ENCODE measurements at places on chromosomes 3 and 15.
A peak's percentile ranks its signal among the peaks of the same experiment; 100 is the strongest.

- DNase-seq: no peak
Observed at GRCh38 chr3:13544293-13544831, 4.6 kb upstream of the FBLN2 start.

- no peak for DNase-seq
Observed at GRCh38 chr3:18284716-18285115, 140.4 kb downstream of the SATB1 start.

DNA sequence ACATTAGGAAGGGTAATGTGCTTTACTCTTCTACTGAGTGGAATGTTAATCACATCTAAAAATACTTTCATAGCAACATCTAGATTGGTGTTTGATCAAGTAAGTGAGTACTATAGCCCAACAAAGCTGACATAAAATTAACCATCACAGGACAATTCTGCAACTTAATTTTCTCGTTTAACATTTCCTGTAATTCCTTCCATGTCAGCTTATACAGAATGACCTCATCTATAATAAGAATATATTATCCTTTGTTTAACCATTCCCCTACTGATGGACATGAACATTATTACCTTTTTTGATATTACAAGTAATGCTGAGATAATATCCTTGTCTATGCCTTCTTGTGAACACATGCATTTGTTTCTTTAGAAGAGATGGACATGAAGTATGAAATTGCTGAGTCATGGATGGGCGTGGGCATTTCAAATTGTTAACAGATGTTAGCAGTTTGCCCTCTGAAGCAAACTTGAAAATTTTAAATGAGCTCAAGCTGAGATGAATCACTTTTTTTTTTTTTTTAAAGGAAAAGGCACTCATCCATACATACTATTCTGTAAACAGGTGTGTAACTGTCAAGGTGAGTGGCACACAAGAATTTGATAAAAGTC is 85.1 kb downstream of the OXNAD1 start:
- DNase-seq: no peak

- no peak for DNase-seq
Observed at GRCh38 chr3:160434071-160434470, 15.5 kb downstream of the TRIM59 start.

GRCh38 chr15:70098153-70098460 is 390 bp upstream of the TLE3 start:
- DNase-seq: no peak

DNA sequence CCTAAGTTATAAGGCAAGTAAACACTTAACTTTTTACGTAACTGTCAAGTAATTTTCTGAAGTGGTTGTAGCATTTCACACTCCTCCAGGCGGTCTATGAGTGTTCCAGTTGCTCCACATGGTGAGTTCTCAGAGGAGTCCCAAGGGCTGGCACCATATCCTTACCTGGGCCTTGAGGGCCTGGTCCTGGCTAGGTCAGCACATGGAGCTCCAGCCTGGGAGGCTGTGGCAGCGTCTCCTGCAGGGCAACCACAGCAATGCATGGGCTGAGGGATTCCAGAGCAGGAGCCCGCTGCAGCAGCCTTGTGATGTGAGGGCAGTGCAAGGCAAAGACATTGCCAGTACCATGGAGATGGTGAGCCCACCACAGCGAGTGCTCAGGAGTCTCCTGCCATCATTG is 32.2 kb upstream of the LYZL4 start:
- no peak for DNase-seq

GRCh38 chr3:166304584-166304983 is 467.4 kb upstream of the BCHE start:
- DNase-seq: no peak

DNA sequence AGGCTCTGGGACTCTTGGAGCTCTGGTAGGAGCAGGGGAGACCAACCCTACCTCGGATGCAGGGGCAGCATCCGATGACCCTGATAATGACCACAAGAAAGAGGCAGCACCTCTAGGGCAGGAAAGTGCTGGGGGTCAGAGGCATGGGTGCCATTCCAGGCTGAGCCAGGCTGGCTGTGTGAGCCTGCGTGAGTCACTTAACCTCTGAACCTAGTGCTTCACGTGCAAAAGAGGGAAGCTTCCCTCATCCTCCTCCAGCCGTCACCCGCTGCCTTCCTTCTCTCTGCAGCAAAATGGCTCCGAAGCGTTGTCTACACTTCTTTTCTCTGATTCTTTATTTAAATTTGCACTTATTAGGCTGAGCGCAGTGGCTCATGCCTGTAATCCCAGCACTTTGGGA is 35.5 kb downstream of the ZDHHC19 start:
- no peak for DNase-seq

DNA sequence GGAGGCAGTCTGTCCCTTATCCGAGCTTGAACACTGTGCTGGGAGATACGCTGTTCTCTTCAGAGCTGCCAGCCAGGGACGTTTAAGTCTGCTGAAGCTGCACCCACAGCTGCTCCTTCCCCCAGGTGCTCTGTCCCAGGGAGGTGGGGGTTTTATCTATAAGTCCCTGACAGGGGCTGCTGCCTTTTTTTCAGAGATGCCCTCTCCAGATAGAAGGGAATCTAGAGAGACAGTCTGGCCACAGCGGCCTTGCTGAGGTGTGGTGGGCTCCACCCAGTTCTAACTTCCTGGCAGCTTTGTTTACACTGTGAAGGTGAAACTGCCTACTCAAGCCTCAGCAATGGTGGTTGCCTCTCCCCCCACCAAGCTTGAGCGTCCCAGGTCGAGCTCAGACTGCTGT is 319.9 kb upstream of the GRM7 start:
- DNase-seq: no peak

DNA sequence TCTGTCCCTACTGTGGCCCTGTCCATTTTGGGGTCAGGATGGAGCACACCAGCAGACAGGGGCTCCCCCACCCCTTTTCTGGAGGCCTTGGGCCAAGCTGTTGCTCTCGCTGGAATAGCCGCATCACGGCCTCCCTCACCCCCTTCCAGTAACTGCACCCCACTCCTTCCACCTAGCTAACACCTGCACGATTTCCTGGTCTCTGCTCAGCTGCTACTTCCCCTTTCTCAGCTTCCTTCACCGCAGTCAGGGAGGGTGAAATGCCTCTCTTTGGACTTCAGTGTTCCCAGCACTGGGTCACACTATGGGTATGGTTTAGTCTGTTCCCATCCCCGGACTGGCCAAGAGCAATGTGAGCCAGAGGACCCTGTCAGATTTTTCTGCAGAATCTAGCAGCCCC is 400.2 kb downstream of the MCTP2 start:
- no peak for DNase-seq

DNA sequence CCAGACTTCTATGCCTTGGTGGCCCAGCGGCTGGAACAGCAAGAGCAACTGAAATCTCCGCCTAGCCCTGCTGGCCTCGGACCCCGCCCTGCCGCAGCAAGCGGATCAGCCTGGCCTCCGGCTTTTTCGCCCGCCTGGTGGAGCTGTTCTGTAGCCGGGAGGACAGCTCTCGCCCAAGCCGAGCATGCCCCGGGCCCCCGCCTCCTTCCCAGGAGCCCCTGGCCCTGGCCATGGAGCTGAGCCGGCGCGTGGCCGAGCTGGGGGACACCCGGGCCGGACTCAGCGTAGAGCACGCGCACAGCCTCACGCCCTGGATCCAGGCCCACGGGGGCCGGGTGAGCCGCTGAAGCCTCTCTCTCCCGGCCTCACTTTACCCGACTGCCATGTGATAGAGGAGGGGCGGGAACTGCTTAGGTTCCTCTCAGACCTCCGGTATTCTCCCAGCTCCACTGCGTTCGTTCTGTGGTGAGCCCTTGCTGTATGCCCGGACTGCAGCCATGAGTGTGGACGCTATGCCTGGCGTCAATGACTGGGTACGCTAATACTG is 24.1 kb upstream of the MRPL3 start:
- peak; percentile 12 for DNase-seq

GRCh38 chr3:102332205-102332604 is 102.6 kb upstream of the ZPLD1 start:
- no peak for DNase-seq

DNA sequence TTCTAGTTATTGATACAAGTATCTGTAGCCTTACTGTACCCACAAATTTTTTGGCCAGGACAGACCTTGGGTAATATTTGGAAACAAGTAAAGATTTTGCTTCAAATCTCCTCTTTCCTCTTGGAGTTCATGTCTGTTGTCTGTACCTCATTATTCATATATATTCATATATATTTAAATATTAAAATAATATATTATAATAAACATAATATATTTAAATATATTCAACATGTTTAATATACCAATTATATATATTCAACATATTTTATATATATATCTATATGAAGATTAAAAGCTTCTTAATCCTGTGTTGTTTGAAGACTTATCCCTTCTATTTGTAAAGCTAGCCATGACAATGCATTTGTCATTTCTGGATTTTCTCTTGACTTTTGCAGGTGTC is 38.1 kb downstream of the ZIC1 start:
- no peak for DNase-seq

DNA sequence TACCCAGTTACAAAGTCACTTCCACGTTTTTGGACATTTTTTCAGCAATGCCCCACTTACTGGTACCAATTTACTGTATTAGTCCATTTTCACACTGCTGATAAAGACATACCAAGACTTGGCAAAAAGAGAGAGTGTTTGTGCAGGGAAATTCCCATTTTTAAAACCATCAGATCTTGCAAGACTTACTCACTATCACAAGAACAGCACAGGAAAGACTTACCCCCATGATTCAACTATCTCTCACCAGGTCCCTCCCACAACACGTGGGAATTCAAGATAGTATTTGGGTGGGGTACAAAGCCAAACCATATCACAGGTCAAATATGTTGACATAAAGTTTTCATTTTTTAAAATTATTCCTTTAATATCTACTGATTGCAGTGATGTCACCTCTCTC is 16.2 kb upstream of the ABI3BP start:
- DNase-seq: no peak

- no peak for DNase-seq
Observed at GRCh38 chr3:153595186-153595815, 433.3 kb downstream of the RAP2B start.

DNA sequence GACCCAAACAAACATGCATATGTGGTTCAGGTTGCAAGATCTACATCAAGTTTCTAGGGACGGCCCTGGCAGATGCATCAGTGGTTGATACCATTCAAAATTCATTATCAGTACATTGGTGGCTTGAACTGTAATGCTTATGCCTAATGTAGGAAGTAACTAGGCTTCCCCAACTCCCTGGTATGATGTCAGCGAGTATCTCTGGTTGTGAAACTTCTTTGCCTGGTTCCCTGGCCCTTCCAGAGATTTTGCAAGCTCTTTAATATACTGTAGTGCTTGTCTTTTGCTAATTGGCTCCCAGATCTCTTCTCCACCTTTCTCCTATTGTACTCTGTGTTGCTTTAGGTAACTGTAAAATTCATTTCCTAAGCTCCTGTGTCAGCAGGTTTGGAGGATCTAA is 114.8 kb upstream of the RARB start:
- no peak for DNase-seq

- DNase-seq: no peak
Observed at GRCh38 chr15:35986191-35986721, 440.3 kb upstream of the DPH6 start.

- no peak for DNase-seq
Observed at GRCh38 chr15:91429973-91430372, 329.9 kb downstream of the SV2B start.

- no peak for DNase-seq
Observed at GRCh38 chr3:9193633-9194195, 55.7 kb downstream of the SRGAP3 start.

DNA sequence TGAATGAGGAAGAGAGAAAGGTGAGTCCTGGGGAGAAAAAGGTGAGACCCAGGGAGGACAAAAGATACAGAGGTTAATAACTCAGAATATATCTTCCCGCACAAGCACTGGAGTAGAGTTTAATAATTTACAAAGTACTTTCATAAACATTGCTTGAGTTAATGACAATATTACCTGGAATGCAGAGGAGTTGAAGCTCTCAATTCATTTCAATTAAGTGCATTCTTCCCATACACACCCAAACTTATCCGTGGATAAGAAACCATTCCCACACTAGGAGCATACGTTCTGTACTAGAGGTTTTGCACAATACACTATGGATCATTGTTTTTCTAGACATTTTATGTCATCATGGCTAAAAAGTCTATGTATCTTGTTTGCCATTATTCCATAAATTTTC is 23.3 kb upstream of the KNG1 start:
- DNase-seq: no peak

- DNase-seq: no peak
Observed at GRCh38 chr3:119809249-119810017, 27.5 kb downstream of the NR1I2 start.

DNA sequence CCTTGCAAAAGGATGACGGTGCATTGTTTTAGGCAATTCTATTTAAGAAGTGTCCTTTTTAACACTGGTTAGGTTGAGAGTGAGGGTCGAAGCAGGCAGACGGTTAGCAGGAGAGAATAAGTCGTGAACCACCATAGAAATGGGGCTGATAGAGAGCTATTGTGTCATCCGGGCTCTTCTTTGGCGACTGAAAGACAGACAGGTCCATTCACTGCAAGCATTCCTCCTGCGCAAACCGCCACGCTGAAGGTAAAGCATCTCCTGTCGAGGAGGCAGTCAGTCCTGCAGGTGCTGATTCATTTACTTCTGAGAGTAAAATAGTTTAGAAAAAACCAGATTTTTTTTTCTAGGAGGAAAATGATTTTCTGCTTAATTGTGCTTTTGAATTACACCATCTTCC is 1002.8 kb upstream of the NR2F2 start:
- no peak for DNase-seq

GRCh38 chr3:41141433-41142167 is 57.7 kb upstream of the CTNNB1 start:
- no peak for DNase-seq

GRCh38 chr3:39125841-39126500 is 18.5 kb downstream of the TTC21A start:
- DNase-seq: no peak
